Activated T-helper 1 cell treated with anti-CD3 and anti-CD28 coated beads, Interleukin-2, amount 50 U/mL, for 16 hours (primary cell): ENCODE measurements at places on chromosomes 2 and 18.

DNA sequence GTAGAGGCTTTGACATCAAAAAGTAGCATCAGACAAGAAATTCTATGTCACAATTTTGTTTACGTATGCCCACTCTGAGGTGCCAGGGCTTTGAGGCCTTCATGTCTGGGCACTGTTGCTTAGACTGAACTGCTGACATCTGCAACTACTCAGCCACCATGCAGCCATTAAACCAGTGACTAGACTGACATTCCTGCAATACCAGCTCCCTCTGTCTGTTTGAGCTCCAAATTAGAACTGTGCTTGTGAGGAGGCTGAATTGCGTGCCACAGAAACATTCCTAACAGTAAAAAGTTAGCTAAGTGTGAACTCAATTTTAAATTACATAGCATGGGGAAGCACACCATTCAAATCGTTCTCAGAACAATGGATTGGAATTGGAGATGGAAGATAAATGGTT, 163.2 kb downstream of the INSIG2 start:
- DNase-seq = no peak

DNA sequence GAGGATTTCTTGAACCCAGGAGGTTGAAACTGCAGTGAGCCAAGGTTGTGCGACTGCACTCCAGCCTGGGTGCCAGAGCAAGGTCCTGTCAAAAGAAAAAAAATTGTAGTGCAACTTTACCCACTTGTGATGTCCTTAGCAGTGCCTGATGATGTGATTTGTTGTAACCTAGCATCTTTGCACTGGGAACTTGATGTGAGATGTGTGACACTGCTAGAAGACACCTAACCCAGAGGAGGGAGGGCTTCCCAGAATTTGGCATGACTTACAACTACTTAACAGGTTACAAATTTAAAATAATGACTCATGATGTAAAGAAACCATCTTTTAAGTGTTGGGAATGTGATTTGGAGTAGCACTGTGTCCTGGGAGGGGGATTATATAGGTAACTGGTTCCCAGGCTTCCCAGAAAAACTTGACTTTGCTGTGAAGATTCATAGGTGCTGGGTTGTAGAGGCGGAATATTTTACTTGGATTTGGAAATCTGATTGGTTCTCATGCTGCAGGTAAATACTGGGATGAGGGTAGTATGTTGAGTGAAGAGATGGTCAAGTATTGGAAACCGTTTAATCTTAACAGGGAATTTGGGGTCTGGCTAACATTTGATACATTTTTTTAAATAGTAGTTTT, 3.7 kb downstream of the EEF1B2 start:
- no peak for DNase-seq

DNA sequence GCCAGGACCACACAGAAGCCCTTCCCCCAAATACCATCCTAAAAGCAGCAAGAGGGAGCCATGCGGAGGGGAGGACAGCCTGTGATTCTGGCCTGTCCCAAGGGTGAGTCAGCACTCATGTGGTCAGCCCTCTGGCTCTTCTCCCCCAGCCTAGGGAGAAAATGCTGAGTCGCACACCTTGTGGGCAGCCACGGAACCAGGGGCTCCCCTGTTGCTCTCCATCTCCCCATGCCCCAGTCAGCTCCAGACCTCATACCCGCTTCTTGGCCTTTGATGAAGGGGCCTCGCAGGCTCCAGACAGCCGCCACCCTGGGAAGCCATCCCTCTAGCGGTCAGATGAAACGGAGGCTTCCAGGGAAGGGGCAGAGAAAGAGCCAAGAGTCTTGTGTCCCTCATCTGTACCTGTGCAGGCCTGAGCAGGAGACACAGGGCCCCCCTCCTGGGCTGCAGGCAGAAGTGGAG, 181.3 kb upstream of the SIX2 start:
- no peak for DNase-seq

DNA sequence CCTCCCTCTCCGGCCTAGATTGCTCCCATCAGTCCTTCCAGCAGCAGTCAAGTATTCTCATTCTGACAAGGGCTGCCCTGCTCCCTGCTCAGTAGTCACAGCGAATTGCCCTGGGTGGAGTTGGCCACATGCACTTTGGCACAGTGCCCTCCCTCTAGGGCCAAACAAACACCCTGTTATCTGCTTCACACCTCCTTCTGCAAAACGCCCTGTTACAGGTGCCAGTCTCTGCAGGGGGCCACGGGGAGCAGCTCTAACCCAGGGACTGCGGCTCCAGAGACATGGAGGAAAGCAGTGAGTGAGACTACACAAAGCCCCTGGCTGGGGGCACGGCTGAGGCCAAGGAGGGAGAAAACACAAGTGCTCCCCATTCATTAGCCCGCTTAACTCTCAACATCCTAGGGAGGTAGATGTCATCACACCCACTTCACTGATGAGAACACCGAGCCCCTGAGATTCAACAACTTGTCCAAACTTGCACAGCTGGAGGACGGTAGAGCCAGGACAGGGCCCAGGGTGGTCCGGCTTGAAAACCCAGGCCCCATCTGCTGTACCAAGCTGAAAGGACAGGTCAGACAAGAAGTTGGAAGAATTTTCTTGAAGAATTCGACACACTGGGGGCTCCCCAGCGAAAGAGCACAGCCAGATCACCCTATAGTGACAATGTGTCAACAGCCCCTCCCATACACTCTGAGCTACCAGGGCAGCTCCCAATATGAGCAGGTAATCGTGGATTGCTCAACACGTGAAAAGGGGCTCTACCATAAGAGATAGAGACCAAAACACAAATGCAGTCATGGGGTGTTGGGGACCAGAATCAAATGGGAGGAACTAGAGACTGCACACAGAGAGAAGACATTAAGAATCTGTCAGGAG, 8.7 kb upstream of the TFCP2L1 start:
- DNase-seq = no peak

DNA sequence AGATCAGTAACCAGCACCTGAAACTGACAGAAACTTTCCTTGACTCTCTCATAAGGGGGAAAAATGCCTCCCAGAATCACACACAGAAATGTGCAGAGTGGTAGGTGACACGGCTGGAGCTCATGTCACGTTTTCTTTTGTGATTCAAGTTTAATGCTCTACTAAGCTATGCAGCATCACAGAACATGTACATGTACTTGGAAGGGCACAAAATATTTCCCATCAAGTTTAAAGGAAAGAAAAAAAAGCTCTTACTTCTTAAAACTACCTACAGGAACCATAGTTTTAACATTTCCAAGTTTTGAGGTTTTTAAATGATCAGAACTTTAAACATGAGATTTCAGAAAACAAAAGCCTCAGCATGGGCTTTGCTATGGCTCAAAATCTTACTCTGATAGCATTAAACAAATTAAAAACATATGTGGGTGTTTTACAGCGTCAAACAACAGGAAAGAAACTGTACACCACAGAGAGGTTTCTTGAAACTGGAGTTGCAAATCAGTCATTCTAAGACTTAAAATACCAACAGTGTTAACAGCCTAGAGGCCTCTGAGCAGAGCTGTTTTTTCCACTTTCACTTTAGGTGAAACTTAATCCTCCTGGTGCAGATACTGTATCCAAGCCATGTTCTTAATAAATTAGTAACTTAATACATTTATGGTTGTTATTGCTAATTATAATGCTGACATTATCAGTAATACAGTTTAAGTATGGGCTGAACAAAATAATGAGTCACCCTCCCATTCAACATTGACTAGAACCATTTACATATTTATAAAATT, 30.1 kb downstream of the MBP start:
- DNase-seq = no peak

- DNase-seq = no peak
Measured at GRCh38 chr18:25164848-25165811, 186.8 kb downstream of the ZNF521 start.
